ENCODE measurements at places on chromosomes 13 and 19. TPM values are rescaled to one million over a fixed set of nuclear protein-coding genes. Genes with fewer than 3 reads are reported as not detected.

GRCh38 chr13:51041126-51041525 lies 69.9 kb downstream of the C13orf42 start:
- H3K4me1 ChIP-seq = no peaks in the 10 kb centered on the region
- H3K36me3 ChIP-seq = no peaks in the 10 kb centered on the region
- H3K4me3 ChIP-seq = no peak overlapping the region
- no peak overlapping the region for H3K27ac ChIP-seq
- no peak for DNase-seq
- H3K27me3 ChIP-seq = no peaks in the 10 kb centered on the region

Gene ZNF491
- 4.4 TPM for total RNA-seq

Gene ETFB
- 203 TPM for total RNA-seq

GRCh38 chr13:106373989-106374572 lies 161.4 kb downstream of the EFNB2 start:
- peak; percentile 84 for DNase-seq
- no peaks in the 10 kb centered on the region for H3K4me1 ChIP-seq
- H3K27me3 ChIP-seq = no peaks in the 10 kb centered on the region
- H3K27ac ChIP-seq = no peak overlapping the region

Gene ZNF565
- 1.2 TPM for total RNA-seq

- peak overlapping the region; percentile 89 for H3K27ac ChIP-seq
- no peaks in the 10 kb centered on the region for H3K36me3 ChIP-seq
- H3K4me3 ChIP-seq = no peak overlapping the region
Observed at GRCh38 chr19:16283210-16284061, 41.2 kb upstream of the KLF2 start.

DNA sequence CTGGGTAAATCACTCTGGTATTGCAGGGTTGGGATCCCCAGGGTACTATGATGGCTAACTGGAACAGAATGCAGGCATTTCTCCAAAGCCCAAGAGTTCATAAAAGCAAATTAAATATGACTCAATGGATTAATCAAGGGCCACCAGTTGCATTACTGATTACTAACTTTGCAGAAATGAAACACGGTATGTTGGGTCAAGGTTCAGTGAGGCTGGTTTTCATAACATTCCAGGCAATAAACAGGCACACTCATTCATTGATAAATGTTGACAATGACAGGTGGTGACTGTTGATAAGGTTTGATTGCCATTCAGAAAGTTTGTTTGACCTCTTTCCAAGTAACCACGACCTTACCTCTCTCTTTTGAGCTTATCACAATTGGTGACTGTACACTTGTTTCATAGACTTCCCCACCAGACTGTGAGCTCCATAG lies 506 bp upstream of the AP1M1 start:
- DNase-seq = peak; percentile 58
- peak overlapping the region; percentile 93 for H3K4me3 ChIP-seq
- H3K27ac ChIP-seq = peak overlapping the region; percentile 79
- peaks cover 2% of the 10 kb centered on the region for H3K36me3 ChIP-seq

- no peak overlapping the region for H3K27ac ChIP-seq
- no peaks in the 10 kb centered on the region for H3K36me3 ChIP-seq
- H3K4me3 ChIP-seq = no peak overlapping the region
- no peak for DNase-seq
- H3K4me1 ChIP-seq = peaks cover 3% of the 10 kb centered on the region
Observed at GRCh38 chr19:406971-407510, 1.9 kb downstream of the C2CD4C start.

Gene GRIK5
- 9.1 TPM for total RNA-seq

DNA sequence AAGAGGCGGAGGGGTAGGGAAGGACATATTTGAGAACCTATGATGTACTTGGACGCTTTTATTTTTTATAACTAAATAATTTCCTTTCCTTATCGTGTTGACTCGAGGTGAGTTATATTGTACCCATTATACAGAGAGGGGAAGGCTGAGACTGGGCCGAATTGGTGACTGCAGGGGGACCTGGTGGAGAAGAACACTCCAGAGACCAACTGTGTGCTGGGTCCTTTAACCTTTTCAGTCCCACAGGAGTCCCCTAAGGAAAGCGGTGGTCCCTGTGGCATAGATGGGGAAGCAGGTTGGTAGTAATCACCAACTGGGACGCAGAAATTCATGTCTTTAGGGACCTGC lies 633 bp downstream of the MYH14 start:
- H3K27me3 ChIP-seq = peaks cover 34% of the 10 kb centered on the region
- H3K27ac ChIP-seq = no peak overlapping the region
- DNase-seq = no peak
- H3K4me1 ChIP-seq = no peaks in the 10 kb centered on the region
- H3K4me3 ChIP-seq = peak overlapping the region; percentile 46

DNA sequence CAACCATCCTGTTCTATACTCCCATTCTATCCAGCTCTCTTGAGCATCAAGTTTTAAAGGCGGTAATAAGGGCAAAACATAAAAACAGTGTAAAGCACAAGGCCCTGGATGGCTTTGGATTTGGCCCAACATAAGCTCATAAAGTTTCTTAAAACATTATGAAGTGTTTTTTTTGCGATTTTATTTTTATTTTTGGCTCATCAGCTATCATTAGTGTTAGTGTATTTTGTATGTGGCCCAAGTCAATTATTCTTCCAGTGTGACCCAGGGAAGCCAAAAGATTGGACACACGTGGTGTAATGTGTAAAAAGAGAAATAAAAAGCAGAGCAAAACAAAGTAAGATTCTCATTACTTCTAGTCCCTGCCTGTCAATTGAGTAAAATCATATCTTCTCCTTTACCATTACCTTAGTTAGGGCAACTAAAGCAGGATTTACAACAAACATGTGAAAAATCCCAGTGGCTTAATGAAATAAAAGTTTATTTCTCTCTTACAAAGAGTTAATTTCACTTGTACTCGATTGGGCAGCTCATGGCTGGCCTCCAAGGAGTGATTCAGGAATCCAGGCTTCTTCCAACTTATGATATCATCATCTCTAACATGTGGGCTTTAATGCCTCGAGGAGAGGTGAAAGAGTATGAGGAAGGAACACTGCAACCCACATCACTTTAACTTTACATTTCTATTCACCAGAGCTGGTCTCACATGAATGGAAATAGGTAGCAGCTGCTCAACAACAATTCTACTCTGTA lies 725.2 kb upstream of the SLITRK1 start:
- H3K4me3 ChIP-seq = no peak overlapping the region
- H3K27ac ChIP-seq = no peak overlapping the region
- H3K27me3 ChIP-seq = no peaks in the 10 kb centered on the region

Gene SOX1
- not detected for total RNA-seq

DNA sequence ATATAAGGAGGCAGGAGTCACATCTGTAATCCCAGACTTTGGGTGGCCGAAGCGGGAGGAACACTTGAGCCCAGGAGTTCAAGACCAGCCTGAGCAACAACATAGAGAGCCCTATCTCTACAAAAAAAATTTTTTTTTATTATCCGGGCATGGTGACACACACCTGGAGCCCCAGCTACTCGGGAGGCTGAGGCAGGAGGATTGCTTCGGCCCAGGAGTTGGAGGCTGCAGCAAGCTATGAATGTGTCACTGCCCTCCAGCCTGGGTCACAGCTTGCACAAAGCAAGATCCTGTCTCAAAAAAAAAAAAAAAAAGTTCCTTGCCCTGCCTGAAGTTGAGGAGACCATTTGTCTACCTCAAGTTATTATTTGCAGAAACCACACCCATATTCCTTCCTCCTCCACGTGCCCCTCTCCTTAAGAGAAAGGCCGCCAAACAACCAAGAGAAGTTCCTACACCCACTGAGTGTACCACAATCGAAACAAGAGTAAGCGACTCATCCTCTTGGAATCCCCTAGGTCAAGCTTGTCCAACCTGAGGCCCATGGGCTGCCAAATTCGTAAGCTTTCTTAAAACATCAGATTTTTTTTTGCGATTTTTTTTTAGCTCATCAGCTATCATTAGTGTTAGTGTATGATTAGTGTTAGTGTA lies 2.2 kb downstream of the ABCC4 start:
- no peak overlapping the region for H3K4me3 ChIP-seq
- no peaks in the 10 kb centered on the region for H3K36me3 ChIP-seq
- H3K27me3 ChIP-seq = peaks cover 3% of the 10 kb centered on the region
- H3K4me1 ChIP-seq = no peaks in the 10 kb centered on the region

Gene SHANK1
- 2.9 TPM for total RNA-seq

Gene KISS1R
- total RNA-seq = 0.46 TPM

Gene SBK3
- 0.88 TPM for total RNA-seq

- no peaks in the 10 kb centered on the region for H3K4me1 ChIP-seq
- no peak overlapping the region for H3K4me3 ChIP-seq
Observed at GRCh38 chr13:60147361-60147760, 16.4 kb downstream of the DIAPH3 start.

Gene RYR1
- 12.8 TPM for total RNA-seq

Gene SIGLEC9
- not detected for total RNA-seq

GRCh38 chr19:17981611-17982010 lies 14.7 kb downstream of the KCNN1 start:
- H3K4me3 ChIP-seq = no peak overlapping the region
- H3K27me3 ChIP-seq = no peaks in the 10 kb centered on the region
- no peak overlapping the region for H3K27ac ChIP-seq
- H3K4me1 ChIP-seq = no peaks in the 10 kb centered on the region
- no peak for DNase-seq

DNA sequence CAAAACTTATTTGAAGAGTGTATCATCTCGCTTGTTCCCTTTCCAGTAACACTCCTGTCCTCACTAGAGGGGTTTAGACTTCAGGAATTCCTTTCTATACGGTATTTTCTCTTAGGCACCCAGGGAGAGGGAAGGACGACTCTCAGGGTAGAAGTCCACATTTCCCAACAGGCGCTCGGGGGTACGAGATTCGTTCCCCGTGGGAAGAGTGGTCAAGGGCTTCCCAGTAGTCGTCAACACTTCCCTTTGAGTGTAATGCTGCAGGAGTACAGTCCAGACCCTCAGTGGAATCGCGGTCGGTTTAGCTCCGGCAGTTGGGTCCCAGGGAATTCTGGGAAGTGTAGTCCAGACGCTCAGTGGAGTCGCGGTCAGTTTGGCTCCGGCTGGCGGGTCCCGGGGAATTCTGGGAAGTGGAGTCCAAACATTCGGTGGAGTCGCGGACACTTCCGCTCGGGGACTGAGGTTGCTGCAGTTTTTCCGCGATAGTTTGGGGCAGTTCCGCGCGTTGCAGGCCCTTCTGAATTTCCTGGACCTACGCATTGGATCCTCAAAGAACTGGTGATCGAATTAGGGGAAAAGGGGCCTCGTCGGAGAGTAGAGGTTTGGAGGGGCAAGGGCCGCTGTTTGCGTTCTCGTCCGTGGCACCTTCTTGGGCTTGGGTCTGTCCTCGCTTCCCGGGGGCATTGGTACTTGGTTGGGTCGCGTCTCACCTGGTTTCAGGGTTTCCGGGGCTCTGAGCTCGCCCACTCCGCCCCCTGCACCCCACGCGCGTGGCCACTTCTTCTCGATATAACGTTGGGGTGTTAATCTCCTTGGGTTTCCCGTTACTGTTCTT lies at the start of gene ZNF224:
TSS of gene ZNF224 (plus strand) at position 431 of the 835 bp plus-strand sequence. CDS start 3,513 bp downstream, outside the sequence.
- H3K36me3 ChIP-seq = no peaks in the 10 kb centered on the region
- DNase-seq = peak; percentile 94
- H3K4me3 ChIP-seq = peak within 1 kb of the TSS; percentile 69
- H3K27ac ChIP-seq = peak within 1 kb of the TSS; percentile 77
- H3K4me1 ChIP-seq = no peaks in the 10 kb centered on the region

DNA sequence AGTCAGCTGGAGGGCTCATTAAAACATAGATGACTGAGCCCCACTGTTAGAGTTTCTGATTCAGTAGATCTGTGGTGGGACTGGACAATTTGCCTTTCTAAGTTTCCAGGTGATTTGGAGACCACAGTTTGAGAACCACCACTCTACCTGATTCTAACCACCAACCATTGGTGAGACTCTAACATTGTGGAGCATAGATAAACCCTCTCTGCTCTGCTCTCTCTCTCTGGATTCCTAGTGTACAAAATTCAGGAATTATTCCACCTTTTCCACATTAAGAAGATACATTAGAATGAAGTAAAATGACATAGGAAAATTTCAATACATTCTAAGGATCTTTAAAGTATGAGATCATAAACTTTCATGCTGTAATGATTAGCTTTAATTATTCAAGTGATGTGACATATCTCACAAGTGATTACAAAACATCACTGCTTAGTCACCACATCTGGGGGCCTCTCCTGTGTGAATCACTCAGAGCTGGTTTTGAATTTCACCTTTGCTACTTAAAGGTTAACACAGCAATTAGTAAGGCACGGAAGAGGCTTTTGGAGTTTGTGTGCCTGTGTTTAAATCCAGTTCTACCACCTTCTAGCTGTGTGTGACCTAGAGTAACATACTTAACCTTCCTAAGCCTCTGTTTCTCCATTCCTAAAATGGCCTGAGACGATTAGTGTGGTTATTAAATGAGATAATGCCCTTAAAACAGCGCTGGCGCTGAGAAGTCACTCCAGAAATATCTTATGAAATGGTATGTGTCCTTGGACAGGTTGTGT lies 78.5 kb upstream of the NBEA start:
- no peaks in the 10 kb centered on the region for H3K36me3 ChIP-seq
- no peaks in the 10 kb centered on the region for H3K4me1 ChIP-seq
- H3K27me3 ChIP-seq = no peaks in the 10 kb centered on the region
- H3K4me3 ChIP-seq = no peak overlapping the region
- peak; percentile 67 for DNase-seq

DNA sequence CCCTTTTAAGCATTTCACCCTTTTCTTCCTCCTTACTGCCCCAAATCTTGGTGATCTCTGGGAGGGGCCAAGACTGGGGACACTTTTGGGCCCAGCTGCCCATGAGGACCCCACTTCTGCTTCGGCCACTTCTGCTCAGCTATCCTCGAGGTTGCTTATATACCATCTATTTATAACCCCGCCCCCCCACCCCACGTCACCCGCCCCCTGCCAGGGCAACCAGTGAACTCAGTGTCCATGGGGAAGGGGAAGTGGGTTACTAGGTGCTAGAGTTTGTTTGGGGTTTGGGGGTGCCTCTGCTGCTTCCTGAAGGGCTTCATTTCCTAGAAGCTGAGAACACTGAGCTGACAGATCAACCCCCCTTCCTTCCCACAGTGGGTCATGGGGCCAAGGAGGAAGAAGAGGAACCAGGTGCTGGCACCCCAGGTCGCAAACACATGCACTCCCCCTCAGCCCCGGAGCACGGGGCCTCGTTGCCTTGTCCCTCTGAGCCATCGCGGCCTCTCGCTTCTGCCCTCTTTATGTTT lies 6.1 kb upstream of the ADGRE5 start:
- no peak for DNase-seq
- no peak overlapping the region for H3K4me3 ChIP-seq
- H3K36me3 ChIP-seq = no peaks in the 10 kb centered on the region
- H3K4me1 ChIP-seq = peaks cover 21% of the 10 kb centered on the region

Gene ADM5
- 5.1 TPM for total RNA-seq

Gene FCER2
- not detected for total RNA-seq

Gene KCNRG
- total RNA-seq = 1.9 TPM

Gene DCT
- total RNA-seq = 0.18 TPM

- peak overlapping the region; percentile 79 for H3K4me3 ChIP-seq
- peaks cover 4% of the 10 kb centered on the region for H3K36me3 ChIP-seq
Observed at GRCh38 chr19:15433519-15434069, 14.8 kb upstream of the AKAP8L start.

GRCh38 chr19:47507924-47508553 lies 6.8 kb downstream of the NAPA start:
- H3K27me3 ChIP-seq = no peaks in the 10 kb centered on the region
- no peaks in the 10 kb centered on the region for H3K4me1 ChIP-seq
- H3K36me3 ChIP-seq = no peaks in the 10 kb centered on the region
- no peak for DNase-seq
- peak overlapping the region; percentile 80 for H3K27ac ChIP-seq

Gene GJB6
- not detected for total RNA-seq

Data from cardiac muscle cell (in vitro differentiated cells and primary cell).